ENCODE measurements at places on chromosomes 5 and 9.
A peak's percentile ranks its signal among the peaks of the same experiment; 100 is the strongest.

DNA sequence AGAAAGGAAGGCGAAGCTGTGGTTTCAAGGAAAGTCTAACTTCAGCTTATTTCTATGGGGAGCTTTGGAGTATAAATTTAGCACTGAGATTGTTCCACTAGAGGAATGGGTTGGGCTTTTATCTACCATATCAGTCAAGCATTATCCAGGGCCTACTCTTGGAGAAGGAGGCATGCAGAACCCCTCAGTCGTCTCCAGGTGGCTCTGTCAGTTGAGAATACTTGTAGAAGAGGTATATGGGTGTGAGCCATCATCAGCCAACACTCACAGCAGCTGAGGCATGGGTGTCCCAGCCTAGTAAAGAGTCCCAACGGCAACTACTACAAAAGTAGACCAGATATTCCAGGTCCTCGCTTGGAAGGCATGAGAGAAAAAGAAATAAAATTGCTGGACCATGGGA, 548.5 kb upstream of the GRAMD2B start:
- DNase-seq, result no peak

DNA sequence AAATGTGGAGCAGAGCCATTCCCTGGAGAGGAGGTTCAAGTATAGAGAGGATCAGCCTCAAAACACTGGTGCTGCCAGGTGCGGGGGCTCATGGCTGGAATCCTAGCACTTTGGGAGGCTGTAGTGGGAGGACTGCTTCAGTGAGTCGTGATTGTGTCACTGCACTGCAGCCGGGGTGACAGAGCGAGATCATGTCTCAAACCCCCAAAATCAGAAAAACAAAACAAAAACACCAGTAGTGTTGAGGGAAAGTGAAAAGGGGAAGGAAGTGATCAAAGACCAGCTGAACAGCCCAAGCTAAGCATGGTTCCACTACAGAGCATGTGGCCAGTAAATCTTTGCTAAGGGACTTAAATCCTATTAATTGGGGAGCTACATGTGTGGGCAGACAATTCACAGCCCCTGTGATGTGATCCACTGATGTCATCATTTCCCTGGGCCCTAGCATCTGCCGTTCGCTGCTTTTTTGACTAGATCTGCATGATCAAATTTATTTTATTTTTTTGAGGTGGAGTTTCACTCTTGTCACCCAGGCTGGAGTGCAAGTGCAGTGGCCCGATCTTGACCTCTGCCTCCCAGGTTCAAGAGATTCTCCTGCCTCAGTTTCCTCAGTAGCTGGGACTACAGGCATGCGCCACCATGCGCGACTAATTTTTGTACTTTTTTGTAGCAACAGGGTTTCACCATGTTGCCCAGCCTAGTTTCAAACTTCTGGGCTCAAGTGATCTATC, 2.7 kb upstream of the PCBD2 start:
- no peak for DNase-seq

DNA sequence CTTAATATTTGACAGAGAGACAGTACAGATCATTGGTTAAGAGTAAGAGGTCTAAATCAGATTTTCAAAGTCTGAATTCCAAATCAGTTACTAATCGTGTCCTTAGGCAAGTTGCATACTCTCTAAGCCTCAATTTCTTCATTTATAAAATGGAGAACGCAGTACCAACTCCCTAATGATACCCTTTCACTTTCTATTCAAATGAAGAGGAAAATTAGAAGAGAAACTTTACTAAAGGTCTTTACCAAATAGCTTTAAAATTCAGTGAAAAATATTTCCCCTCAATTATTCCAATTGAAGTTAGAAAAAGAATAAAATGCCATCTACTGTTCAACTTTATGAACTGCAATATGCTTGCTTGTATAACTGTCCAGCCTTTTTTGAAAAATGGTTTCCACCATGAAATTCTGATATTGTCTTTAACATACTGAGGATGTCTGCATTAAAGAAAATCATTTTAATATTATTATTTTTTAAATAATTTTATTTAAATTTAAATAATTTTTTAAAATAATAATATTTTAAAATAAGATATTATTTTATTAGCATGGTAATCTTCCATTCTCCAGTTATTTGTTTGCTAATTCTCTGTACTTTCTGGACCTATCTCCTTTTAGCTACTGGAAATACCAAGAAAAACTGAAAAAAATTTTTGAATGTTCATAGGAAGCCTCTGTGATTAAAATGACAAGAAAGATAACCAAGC, 36.0 kb downstream of the POC5 start:
- DNase-seq, result no peak

DNA sequence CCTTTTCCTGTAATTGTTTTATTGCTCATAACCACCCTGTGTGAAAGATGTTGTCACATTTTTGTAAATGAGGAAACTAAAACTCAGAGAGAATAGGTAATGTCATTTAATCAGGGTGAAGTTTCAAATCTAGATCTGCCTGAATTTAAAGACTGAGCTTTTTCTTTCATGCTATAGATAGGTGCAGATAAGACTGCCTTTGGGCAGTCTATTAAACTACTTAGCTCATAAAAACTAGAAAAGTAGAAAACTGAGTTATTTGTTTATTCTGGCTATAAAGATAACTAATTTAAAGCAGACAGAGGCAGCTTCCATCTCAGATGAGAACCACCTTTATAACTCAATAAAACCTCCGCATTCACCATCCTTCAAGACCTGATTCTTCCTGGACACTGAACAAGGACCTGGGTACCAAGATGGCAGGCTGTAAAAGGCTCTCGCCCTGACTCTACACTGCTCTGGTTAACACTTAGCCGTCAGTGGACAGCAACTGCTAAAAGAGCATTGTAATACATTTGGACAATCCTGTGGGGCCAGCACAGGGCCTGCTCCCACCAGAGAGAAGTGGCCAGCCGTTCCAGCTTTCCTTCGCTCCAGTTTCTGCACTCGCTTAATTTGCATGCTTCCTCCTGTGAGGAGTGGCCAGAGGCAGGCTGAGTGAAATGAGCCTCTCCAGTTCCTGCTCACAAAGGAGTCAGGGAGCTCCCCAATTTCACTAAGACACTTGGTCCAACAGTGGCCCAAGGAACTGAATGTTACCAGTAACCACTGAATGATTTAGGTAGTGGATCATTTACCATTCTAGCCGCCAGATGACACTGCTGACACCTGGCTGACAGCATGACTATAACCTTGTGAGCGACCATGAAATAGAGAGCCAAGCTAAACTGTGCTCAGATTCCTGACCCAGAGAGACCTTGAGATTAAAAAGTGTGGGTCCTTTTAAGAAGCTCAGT, 566.4 kb downstream of the EFNA5 start:
- no peak for DNase-seq

- no peak for DNase-seq
These were observed 55.9 kb upstream of the ORM1 start for GRCh38 chr9:114266969-114267368.

GRCh38 chr9:88791105-88791805, 200.0 kb upstream of the S1PR3 start:
- no peak for DNase-seq

GRCh38 chr5:7094626-7095025, 301.3 kb upstream of the ADCY2 start:
- no peak for DNase-seq

GRCh38 chr5:53479590-53480415, 626 bp upstream of the FST start:
- DNase-seq, result peak; percentile 20

DNA sequence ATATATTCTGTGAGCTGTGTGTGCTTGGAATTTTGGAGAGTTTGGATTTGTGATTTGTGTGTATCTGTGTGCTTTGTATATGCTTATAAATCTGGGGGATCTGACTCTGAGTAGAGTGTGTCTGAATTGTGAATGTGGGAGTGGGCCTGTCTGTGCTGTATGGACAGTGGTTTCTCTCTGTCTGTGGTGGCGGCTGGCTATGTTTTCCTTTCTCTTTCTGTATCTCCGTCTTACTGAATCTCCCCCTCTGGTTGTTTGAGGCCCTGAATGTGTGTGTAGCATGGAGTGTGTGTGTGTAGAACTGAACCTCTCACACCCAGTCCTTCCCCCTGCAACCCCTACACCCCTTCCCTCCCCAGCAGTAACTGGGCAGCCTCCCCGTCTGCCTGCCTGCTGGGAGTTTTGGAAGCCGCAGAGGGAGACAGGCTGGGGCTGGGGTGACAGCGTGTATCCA, 4.7 kb downstream of the CXXC5 start:
- no peak for DNase-seq

DNA sequence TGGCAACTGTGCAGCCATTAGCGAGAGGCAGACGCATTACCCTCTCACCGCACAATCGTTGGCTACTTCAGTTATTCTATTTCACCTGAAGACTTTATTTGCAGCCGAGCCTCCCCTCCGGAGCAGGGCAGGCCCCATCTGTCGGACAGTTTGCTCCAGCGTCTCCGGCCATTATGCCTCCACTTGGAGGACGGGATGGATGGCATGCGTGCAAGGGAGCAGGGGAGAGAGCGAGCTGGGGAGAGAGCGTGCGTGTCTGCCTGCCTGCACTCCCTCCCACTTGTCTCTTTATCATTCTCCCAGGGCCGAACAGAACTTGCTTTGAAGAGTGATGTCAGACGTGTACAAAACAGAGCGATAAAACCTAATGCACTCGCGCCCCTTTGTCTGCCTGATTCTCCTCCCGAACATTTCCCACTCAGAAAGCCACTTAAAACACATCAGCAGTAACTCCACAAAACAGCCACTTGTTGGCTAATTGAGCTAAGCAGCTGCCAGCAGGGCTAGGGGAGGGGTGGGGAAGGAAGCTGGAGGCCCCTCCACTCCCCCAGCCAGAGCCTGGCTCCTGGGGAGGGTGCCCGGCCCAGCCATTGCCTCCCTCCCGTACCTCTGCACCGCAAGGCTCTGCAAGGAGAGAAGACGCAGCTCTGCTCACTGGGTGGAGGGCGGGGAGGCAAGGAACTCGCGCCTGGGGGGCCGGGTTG, 43.4 kb upstream of the FUBP3 start:
- DNase-seq, result no peak

DNA sequence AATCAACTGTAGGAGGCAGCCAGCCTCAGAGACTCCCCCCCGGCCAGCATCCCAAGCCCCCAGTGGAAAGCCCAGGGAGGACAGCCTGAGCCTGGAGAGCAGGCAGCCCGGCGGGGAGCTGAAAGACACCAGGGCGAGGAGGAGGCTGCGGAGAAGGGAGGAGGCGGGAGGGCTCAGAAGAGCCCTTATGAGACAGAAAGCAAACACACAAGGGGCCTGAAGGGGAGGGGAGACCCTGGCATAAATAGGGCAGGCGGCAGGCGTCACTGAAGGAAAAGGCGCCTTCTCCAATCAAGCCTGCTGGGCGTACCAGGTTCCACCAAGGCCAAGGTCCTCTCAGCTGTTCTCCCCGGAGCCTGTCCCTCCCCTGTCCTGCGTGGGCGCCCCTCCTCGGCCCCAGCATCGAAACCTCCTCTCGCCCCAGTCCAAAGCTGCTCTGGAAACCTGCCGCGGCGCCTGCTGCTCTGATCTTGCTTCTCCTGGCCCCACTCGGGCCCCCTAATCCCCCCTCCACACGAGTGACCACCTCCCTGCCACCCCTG, 1.3 kb downstream of the SLC9A3 start:
- DNase-seq, result no peak

DNA sequence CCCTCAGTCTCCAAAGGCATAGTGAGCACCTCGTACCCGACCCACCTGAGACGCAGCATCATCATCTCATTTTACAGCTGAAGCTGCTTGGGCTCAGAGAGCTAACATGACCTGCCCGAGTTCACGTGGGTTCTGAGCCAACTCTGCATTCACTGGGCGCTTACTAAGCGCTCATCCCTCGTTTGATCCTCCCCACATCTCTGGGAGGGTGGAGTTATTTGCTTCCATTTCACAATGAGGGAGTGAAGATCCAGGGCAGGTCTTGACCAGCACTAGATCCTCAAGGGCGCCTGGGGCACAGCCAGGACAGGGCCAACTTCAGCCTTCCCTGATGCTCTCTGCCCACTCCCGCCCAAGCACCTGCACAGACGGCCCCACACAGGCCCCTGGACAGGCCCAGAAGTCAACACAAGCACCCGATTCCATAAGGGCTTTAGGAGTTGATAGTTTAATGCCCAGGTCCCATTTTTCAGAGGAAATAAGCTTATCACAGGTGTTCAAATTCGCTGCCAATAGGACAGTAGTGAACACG, 80.8 kb downstream of the HRH2 start:
- DNase-seq, result no peak

DNA sequence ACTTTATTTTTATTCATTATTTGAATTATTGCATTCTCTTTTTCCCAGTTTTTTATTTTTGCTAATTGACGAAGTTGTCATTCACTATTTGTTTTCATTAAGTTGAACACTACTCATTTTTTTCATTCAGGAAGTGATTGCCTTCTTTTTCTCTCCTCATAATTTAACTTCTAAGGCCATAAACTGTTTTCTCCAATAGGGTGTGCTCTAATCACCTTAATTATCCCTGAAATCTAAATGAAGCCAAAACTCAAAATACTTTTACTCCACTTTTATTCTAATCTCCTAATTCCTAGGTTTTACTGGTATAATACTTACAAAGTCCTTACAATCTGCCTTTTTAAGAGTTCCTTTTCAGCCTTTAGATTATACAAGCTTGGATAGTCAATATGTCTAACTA, 2.9 kb upstream of the OR13C2 start:
- DNase-seq, result no peak

GRCh38 chr5:145680169-145680568, 155.0 kb downstream of the PRELID2 start:
- no peak for DNase-seq
